ENCODE measurements at places on chromosomes 11 and 22.
A peak's percentile ranks its signal among the peaks of the same experiment; 100 is the strongest.

DNA sequence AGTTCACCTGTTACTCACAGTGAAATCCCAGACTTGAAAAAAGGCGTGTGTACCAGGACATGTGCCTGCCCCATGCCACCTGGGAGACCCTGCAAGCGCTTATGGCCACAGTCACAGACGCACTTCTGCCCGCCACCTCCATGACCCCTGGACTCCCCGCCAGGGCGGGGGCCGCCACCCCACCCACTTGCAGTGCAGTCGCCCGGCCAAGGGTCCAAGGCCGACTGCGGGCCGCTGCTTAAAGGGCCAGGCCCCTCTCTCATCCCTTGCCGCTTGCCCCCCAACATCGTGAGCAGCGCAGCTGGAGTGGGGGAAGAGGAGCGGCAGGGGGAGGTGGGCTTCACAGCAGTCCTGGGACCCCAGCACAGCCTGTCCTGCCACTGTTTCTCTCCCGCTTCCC is 10.8 kb downstream of the DUSP8 start:
- DNase-seq = no peak

DNA sequence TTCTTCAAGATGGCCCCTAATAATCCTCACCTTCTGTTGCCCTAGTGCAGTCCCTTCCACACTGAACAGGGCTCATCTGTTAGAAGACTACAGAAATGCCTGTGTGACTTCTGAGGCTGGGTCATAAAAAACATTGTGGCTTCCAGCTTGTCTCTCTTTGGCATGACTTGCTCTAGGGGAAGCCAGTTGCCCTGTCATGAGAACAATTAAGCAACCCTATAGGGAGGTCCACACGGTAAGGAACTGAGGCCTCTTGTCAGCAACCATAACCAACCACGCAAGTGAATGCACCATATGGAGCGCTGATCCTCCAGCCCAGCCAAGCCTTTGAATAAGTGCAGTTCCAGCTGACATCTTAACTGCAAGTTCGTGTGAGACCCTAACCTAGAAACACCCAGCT is 2.6 kb downstream of the LIPT2 start:
- DNase-seq = no peak

- DNase-seq = no peak
Observed at GRCh38 chr11:111469200-111469599, 43.0 kb downstream of the BTG4 start.

- DNase-seq = peak; percentile 91
Observed at GRCh38 chr11:9613830-9614762, 40.6 kb downstream of the WEE1 start.

- no peak for DNase-seq
Observed at GRCh38 chr11:95055283-95055897, 6.2 kb downstream of the KDM4F start.

GRCh38 chr11:126861796-126862459 is 138.6 kb downstream of the KIRREL3 start:
- DNase-seq = no peak

GRCh38 chr11:119941171-119941570 is 196.7 kb downstream of the TRIM29 start:
- DNase-seq = no peak

GRCh38 chr11:119409731-119410130 is 13.2 kb downstream of the THY1 start:
- no peak for DNase-seq

DNA sequence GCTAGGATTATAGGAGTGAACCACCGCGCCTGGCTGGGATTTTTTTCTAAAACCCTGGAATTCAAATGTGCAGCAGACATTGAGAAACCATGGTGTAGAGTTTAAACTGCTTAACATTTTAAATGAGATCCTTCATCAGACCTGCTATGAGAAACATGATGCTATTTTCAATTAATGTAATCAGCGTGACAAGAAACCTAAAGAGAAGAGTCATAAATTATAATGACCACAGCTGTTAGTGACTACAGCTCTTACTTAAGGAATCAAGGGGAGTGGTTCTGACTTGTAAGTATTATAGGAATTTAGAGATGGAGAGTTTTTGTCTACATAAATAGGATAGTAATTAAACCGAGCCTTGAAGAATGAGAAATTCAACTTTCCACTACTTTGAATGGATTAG is 170.6 kb downstream of the BARX2 start:
- no peak for DNase-seq

DNA sequence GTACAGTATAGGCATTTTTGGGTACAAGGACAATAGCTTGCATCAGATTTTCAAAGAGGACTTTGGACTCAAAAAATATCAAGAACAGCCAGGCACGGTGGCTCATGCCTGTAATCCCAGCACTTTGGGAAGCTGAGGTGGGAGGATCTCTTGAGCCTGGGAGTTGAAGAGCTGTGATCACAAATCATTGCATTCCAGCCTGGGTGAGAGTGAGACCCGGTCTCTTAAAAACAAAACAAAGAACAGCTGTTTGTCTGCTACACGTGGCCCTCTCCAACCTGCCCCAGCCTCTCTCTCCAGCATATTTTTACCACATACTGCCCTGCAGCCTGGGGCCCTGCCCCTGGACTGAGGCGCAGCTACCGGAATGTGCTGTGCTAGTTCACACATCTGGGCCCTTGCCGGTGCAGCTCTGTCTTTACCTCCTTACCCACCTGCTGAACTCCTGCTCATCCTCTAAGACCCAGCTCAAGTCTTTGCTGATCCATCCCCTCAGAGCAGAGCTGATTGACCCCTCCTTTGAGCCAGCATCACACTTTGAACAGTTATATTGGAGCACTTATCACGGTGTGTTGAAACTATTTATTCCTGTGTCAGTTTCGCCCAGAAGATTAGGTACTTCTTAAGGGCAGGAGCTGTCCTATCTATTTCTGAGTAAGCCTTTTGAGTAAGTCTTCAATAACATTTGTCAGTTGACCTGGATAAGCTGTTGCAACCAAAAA is 29.4 kb downstream of the GRIK4 start:
- DNase-seq = no peak

DNA sequence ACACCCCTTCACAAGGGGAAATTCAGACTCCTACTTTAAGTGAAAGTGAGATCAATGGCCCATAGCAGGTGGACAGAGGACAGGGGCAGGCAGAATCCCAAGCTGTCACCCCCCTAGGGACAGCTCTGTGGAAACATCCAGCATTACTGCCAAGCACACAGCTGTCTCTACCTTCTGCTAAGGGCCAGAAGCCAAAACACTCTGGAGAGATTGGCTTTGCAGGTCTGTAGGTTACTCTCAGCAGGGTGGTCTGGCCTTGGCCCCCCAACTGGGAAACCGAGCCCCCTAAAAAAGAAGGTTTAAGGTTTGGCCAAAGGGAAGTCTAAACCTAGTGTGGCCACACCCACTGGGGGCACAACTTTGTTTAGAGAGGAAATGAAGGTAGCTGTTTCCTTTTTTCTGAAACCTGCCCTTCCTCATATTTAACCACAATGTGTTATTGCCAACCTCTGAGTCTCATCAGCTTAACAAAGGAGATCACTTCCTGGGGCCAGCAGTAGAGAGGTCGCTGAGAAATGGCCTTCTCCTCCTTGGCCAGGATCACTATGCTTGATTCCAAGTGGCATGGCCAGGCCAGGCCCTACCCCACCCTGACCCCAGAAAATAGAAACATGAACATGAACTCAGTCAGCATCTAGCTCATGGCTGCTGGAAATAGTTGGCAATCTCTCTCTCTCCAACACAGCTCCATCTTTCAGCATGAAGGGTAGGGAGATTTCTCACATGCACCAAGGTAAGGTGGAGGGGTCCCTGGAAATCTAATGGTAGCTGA is 25.9 kb upstream of the SCARF2 start:
- DNase-seq = no peak

DNA sequence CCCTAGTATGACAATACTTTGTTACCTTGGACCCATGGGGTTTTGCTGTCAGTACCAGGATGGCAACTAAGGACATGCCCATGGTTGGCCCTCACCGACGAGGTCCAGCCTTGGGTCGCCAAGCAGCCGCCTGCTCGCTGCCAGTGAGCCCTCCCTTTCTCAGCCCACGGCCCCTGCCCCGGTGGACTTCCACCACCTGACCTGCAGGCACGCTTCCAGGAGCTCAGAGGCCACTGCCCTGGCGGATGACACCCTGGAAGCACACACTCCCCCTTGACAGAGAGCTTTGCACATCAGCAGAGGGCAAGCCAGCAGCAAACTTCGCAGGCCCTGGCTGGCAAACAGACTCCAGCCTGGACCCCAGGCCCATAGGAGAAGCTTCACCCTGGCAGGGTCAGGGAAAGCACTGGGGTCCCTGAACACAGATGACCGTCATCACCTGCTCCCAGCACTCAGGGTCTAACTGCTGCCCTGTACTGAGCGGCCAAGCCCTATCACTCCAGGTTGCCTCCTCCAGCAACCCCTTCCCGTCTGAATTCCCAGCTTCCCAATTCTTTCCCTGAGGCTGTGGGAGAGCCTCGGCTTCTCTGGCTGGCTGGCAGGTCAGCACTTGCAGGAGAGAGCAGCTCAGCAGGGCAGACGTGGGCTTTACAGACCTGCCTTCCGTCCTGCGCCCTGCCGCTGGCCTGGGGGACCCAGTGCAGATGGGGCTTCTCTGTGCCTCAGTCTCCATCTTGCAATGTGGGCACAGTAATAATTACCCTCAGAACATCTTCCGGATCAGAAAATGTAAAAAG is 2.7 kb upstream of the PPARA start:
- DNase-seq = no peak

DNA sequence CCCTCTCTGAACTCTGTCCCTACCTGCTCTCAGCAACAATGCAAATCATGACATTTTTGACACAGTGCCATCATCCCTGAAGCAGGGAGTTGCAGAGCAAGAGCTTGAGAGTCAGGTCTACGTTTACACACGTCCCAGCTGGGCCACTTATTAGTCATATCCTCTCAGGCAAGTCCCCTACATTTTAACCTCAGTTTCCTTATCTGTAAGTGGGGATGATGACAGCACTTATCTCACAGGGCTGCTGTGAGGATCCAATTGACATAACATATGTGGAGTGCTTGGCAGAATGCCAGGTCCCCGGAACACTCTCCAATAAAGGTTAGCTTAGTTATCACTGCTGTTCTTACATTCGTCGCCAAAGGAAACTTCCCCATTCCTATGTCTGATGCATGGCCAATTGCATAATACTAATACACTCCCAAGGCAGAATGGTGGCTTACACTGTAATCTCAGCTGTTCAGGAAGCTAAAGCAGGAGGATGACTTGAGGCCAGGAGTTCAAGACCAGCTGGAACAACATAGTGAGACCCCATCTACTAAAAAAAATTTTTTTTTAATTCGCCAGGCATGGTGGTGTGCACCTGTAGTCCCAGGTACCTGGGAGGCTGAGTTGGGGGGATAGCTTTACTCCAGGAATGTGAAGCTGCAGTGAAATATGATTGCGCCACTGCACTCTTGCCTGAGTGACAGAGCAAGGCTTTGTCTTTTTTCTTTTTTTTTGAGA is 16.6 kb downstream of the ASCC2 start:
- peak; percentile 86 for DNase-seq

DNA sequence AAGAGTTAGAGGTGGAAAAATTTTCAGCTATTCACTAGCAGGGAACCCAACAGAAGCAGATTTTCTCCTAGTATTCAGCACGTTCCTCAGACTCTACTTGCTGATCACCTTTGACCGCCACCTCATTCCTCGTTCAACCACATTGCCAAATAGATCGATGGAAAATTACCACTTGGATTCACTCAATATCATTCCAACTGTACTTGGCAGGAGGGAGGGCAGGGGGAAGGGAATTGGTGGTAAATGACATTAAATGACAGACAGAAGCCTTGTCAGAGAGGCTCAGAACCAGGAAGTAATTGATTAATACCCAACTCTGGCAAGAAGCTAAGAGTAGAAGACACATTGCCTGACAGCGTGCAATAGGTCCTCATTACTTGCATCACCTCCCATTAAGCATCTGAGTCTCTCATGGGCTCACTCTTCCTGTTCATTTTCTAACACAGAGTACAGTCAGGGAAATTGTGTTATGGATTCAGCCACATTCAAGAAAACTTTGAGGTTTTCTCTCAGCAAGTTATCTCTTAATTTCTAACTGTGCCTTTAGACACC is 240.5 kb upstream of the FAT3 start:
- DNase-seq = no peak

- no peak for DNase-seq
Observed at GRCh38 chr11:108921211-108921610, 256.3 kb downstream of the DDX10 start.

DNA sequence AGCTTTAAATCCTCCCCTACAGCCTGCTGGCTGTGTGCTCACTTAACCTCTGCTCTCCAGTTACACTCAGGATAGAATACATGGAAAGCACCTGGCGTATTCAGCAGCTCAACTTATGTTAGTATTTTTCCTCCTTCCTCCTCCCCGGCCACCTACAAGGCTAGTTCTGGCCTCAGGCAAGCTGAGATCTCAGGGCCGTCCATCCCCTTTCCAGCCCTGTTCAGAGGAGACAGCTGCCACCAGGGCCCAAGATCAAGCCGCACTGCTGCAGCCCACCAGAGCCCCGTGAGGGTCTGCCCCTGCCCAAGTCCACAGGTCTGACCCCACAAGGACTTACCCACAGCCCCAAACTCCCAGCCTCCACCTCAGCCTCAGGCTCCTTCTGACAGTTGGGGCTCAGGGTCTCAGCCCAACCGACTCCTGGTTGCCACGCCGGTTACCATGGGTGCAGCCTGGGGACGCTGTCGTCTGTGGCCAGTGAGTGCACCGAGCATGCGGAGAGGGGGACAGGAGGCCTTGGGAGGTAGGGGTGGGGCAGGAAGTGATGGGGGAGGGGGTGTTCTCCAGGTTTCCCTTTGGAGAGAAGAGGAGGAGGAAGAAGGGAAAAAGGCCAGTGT is at the start of gene C11orf16:
Gene C11orf16, minus strand, starts transcription at position 384 of the 617 bp plus-strand sequence. CDS start 639 bp downstream, outside the sequence.
- no peak for DNase-seq

DNA sequence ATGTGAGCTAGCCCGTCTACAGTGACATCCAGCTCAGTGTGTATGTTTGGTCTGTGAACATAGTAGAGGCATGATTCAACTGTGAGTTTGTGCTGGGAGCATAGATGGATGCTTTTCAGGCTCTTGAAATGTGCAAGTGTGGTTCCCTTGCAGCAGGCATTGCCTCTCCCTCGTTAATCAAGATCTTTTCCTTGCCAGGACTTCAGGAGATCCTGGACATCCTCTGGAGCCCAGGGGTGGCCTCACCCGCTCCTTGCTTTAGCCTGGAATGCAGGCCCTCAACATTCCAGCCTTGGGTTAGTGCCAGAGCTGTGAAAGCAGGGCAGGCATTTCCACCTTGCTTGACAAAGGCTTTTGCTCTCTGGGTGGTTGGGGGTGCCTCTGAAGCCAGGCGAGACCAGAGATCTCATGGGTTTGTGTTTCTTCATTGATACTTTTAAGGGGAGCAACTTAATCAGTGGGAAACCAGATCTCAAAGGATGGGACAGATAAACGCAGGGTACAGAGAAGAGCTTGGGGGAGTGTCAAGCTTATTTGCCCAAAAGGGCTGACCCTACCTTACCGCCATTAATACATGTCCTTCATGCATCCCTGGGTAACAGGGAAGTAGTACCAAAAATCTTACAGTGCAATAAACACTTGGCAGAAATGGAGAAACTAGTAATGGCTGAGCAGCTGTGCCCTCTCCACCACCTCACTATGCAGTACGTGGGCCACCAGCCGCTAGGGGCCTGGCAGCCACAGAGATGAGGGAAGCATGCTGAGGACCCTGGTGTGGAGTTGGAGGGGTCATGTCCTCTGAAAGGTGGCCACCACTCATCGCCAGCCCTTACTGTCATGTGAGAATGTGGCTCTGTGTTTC is 72.1 kb downstream of the PTPRJ start:
- no peak for DNase-seq
